T-helper 1 cell (primary cell): ENCODE measurements at places on chromosomes 5 and 9.

DNA sequence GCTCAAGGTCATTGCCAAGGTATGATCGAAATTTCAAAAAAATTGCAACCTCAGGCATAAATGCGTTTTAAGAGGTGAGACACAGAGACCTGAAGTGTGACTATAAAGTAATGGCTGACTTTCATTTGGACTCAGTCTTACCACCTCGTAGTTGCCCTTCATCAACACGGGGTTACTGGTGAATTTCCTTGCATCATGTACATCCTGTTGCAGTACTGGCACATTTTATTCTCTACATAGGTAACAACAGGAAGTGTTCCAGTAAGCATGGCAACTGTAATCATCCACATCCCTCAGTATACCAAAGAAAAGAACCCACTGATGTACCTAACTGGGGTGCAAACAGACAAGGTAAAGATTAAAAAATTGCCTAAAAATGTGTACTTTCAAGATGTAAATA, 29.3 kb downstream of the MOCS2 start:
- DNase-seq = no peak

DNA sequence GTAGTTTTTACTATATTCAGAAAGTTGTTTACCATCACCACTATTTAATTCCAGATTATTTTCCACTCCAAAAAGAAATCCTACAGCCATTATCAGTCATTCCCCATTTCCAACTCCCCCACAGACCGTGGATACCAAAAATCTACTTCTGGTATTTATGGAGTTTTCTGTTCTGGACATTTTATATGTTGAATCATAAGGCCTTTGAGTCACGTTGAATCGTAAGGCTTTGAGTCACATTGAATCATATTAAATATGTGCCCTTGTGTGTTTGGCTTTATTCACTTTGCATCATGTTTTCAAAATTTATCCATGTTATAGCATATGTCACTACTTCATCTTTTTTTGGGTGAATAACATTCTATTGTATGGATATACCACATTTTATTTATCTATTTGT, 454.1 kb upstream of the NUDT12 start:
- DNase-seq = no peak

DNA sequence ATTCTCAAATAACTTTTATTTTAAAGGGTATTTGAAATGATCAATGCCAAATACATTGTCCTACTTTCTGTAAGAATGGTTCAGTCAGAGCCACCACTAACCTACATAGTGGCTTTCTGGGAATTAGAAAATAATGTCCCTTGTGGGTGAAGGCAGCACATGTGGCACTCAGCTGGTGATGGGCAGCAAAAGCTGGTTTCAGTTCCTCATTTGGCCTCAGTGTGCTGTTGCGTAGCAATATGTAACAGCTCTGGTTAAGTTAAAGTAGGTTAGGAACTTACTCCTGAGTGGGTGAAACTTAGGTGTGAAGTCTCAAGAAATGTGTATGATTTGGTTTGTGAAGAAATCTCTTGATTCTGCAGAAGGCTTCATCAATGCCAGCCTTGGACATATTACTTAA, 99.6 kb upstream of the SPEF2 start:
- DNase-seq = no peak

GRCh38 chr9:747567-747966, 93.9 kb upstream of the DMRT1 start:
- DNase-seq = no peak

- DNase-seq = no peak
Observed at GRCh38 chr9:72623156-72623555, 101.7 kb downstream of the TMC1 start.

DNA sequence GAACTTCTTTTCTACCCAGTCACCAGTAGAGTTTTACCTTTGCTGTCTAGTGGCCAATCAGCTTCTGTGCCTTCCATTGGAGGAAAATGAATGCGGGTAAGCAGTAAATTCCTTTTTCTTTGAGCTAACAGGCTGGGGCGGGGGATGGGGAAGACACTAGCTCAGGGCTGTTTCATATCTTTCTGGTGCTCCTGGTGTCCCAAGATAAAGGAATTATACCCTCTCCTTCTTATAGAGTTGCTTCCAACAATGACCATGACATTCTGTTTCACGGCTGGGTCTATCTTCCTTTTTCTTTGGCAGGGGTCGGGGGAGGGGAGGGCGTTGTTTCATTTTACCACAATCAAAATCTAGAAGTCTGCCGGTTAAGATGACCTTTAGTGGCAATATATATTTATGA, 51.2 kb upstream of the RPS23 start:
- DNase-seq = no peak

DNA sequence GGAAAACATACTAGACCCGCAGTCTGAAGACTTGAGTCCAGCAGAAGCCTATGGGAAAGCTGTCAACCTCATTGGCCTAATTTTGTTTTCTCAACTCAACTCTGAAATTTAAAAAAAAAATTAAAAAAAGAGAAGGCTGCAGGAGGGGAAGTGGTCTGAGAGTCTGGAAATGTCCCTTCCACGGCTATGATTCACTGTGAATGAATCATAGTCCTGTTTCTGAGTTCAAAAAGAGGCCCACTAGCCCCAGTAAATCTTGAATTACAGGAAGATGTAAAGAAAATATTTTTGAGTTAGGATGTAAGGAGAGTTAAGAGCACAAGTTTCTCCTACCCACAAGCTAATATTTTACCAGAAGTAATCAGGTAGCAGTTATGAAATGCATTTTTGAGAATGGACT, 565.5 kb upstream of the DMAC1 start:
- no peak for DNase-seq

DNA sequence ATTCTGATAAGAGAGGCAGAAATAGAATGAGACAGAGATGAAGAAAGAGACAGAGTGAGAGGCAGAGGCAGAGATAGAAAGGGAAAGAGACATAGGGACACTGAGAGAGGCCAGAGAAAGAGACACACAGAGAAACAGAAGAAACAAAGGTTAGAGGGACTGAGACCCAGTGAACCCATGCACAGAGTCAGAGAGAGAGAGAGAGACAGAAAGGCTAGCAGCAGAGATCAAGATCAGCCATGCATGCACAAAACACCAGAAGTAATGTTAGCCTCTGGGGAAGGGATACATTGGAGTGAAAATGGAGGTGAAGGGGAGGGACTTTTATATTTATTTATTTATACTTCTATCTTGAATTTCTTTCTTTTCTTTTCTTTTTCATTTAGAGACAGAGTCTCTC, 14.1 kb upstream of the SPARC start:
- no peak for DNase-seq

DNA sequence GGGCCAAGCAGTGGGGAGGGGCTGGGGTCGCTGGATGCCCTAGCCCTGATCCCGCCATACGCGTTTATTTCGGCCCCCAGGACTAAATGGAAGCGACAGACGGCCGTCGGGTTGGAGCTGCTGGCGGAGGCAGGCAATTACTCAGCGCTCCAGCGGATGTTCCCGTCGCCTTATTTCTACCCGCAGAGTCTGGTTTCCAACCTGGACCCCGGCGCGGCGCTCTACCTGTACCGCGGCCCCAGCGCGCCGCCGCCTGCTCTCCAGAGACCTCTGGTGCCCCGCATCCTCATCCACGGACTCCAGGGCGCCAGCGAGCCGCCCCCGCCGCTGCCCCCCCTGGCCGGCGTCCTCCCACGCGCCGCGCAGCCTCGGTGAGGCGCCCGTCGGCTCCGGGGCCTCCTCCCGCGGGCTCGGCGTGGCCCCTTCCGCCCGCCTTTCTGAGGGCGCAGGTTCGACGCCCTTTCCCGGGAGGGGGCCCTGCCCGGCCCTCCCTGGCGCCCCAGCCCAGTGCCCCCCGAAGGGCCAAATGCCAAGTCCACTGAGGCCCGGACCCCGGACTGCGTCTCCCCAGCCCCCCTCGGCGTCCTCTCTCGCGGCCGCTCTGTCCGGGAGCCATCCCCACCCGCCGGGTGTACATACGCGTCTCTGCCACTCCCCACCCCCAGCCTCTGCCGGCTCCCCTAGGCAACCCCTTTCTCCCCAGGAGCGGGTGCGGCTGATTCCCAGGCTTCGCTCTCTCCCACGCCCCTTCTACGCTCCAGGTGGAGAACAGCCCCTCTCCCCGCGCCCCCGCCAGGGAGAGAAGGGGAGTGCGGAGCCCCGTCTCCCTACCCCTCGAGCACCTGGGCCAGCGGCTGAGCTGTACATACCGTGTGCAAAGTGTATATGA, 7.0 kb downstream of the BARHL1 start:
- DNase-seq = no peak

DNA sequence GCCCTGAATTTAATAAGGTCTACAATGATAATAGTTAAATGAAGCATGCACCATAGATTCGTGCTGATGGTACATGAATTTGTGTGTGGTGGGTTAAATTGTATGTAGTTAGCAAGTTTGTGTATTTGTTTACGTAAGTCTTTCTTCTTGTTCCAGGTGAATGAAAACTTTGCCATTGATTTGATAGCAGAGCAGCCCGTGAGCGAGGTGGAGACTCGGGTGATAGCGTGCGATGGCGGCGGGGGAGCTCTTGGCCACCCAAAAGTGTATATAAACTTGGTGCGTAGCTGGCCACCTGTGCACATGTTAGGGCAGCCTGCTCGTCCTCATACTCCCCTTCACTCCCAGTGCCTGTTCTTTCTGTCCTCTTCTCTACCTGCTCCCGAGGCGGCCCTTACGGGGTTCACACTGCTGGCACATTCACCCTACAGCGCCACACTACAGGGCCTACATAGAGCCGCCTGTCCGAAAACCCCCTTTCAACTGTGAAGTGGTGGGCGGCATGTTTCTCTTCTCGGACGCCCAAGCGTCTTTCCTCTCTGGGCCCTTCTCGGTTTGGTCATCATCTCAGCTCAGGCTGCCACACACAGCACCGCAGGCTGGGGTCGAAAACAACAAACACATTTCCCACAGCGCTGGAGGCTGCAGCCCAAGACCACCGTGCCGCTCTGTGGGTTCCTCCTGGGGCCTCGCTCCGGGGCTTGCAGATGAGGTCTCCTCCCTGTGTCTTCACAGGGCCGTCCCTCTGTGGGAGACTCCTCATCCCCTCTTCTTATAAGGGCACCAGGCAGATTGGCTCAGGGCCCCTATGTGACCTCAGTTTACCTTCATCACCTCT, 13.2 kb downstream of the NDUFS6 start:
- no peak for DNase-seq

DNA sequence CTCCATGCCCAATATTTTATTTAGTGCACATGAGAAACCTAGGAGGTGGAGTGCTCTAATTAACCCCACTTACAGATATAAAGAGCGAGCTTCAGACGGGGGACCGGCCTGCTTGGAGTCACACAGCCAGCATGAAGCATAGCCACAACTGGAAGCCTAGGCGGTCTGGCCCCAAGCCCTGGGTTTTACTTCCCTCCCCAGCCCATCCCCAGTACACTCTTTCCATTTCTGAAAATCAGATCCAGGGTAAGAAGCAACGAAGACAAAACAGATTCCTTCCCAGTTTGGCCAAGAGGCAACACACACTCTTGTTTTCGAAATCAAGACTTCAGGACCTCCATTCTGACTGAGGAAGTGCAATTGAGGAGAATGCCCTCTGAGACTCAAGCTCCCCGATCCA, 27.1 kb downstream of the KCNMB1 start:
- no peak for DNase-seq

GRCh38 chr5:122264610-122265009, 47.4 kb upstream of the SNCAIP start:
- DNase-seq = no peak

GRCh38 chr5:76379855-76380254, 23.2 kb upstream of the IQGAP2 start:
- no peak for DNase-seq

GRCh38 chr5:178511172-178511571, 79.0 kb downstream of the COL23A1 start:
- no peak for DNase-seq

GRCh38 chr5:146910239-146910638, 31.7 kb upstream of the PPP2R2B start:
- no peak for DNase-seq

DNA sequence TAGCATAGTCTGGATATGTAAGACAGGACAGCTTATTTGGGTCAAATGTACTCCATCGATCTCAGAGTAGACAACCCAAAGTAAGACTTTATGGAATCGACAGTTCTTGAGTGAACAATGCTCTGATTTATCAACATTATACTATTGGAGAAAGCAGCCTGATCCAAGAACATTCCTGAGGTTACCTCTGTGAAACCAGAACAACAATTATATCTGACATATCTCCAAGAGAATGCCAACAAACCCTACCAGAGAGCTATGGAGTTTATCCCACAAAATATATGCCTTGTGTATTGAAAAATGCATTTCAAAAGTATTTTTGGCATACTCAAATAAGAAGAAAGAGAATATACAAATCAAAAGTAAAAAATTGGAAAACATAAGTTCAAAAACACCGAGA, 1985.9 kb downstream of the EFNA5 start:
- DNase-seq = no peak

DNA sequence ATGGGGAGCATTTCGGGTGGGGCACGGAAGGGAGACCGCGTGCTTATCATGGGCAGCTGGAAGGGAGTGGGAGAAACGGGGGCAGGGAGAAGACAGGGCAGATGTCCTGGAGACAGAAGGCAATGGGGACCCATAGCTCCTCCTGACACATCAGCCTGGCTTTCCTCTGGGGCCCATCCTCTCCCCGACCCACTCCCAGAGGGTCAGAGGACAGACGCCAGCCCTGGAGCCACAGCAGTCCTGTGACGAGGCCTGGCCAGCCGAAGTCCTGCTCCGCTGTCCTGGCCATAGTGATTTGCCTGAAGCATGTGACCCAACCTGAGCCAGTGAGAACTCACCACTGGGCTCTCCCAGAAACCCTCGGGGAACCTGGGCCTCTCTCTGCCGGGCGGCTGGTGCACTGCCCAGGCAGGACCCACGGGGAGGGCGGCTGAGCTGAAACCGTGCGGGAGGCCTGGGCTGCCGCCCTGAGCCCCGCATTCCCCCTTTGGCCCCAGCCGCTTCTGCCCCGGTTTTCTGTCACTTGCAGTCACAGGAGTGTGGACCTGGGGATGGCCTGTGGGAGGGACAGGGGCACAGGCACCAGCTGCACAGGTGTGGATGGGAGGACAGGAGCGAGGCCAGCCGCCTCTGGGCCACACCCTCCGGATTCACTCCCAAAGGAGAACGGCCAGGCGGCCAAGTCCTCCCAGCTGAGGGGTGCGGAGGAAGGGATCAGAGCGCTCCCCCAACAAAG, 19.8 kb downstream of the ADAMTS2 start:
- no peak for DNase-seq

DNA sequence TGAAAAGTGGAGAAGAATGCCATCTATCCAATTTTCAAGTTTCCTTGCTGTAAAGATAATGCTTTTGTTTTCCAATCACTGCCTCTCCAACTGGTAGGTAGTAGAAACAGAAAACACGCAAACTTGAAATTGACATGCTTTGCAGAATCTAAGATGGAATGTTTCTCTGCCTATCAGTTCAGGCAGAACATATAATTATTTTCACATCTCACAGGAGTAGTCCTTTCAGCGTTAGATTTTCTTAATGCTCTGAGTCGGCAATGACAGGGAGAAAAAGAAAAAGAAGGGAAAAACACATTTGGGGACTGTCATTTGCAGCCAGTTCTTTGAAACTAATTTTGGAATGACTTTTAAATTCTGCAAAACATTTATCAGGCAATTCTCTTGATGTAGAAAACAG, 818.7 kb upstream of the PTPRD start:
- DNase-seq = no peak

DNA sequence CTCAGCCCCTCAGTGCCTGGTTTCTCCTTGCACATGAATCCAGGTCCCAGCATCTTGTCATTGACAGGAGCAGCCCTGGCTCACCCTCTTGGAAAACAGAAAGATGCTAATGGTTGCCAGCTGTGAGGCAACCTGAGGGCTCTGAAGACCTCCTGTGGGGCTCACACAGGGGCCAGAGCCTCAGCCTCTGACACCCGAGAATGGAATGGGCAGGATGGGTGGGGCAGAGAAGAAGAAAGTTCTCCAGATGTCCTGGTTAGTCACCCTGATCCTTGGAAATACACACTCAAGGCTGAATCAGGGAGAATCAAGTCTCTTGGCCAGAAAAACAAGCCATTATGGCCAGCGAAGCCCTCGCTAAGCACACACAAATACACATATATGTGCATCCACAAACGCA, 32.3 kb upstream of the SPATA31E1 start:
- DNase-seq = no peak
